AG08395 (cell line): ENCODE measurements at places on chromosomes 11 and 22.

GRCh38 chr11:61754534-61755482, 2.4 kb downstream of the MYRF start:
- no peak for DNase-seq

DNA sequence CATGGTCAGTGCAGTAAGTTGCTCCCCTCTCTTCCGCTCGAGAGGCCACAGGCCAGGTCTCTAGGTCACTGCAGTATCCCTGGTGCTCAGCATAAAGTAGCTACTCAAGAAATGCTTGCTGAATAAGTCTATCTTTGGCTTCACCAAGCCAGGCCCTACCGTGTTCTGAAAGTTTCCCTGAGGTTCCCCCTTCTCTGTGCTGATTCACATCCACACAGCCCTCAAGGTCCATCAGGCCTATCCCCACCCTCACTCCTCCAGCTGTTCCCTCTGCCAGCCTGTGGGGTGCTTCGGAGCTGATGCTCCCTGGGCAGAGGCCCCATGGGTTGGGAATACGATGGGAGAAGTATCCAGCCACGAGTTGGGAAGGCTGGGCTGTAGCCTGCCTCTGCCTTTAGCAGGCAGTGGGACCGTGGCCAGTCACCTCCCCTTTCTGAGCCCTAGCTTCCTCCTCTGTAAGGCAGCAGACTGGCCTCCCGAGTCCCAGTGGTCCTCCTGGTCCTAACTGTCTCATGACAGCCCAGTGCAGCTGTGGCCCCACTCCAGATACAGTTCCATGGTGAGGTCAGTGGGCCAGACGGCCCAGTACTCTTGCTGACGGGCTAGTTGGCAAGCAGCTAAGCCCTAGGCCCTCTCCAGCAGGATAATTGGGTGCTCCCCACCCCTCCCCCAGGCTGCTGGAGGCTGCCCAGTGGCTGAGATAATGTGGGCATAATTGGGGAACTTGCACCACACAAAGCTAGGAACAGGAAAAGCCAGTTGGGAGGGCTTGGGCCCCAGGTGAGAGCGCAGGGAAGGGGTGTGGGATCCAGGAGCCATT, 48.2 kb downstream of the NECTIN1 start:
- no peak for DNase-seq

DNA sequence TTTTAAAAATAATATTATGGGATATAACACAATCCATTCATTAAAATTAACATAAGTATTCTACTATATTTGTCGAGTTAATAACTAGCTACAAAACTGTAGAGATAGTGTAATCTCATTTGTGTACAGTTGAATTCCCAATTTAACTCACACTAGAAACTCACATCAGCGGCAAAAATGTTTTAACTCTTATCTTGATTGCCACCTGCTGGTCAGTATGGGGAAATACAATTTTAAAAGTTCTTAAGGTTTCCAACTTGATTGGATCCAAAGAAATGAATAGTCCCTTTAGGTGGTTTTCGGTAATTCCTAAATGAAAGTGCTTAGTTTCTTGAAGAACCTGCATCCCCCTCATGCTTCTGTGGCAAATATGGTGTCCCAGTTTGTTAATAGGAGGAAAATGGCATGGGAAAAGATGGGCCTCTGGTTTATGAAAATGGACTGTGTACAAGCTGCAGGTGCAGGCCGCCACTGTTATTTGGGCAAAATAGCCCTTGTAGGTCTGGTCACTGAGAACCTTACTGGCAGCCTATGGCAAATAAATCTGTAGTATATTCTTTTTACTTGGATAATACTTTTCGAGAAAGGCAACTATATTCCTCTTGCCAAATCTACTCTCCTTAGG, 33.7 kb upstream of the SLC17A6 start:
- DNase-seq, result peak; percentile 21

GRCh38 chr11:105979997-105980703, 41.9 kb downstream of the MSANTD4 start:
- no peak for DNase-seq

DNA sequence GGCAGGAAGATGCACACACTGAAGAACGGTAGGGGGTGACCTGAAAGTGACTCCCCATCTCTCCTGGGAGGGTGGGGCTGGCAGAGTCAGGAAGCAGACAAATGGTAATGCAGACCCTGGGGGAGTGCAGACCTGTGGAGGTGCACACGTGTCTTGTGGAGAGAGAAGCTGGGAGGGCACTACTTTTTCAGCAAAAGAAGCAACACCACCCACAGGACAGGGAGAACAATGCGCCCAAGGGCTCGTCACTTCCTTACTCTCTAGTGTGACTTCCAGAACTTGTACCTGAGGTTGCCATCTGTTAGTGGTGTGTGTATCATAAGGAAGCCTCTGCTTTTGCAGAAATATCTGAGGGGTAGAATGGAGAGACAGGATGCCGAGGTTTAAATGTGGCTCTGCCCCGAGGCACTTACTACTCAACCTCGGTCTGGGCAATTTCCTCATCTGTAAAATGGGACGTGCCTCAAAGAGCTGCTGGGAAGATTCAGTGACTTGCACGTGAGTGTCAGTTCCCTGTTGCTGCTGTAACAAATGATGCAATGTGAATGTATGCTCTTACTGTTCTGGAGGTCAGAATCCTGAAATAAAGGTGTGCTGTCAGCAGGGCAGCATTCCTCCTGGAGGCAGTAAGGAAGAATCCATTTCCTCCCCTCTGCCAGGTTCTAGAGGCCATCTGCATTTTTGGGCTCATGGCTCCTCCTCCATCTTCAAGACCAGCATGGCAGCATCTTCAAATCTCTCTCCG, 323.4 kb downstream of the SHANK2 start:
- no peak for DNase-seq

GRCh38 chr11:76513654-76514034, 68.8 kb downstream of the EMSY start:
- no peak for DNase-seq

DNA sequence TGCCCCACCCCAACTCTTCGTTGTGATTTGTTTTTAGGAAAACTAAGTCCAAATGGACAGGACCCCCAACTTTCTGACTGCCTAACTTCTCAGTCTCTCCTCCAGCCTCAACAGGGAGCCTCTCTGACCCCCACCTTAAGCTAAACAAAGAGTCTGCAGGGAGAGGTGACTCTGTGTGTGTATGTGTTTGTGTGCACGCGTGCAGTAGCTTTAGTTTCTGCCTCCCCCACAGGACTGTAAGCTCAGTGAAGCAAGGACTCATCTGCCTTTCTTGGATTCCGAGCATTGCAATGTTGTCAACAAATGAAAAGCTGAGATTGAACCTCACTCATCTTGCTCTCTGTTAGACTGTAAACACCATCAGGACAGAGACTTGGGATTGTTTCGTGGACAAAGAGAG, 7.9 kb downstream of the SNAP29 start:
- DNase-seq, result no peak

DNA sequence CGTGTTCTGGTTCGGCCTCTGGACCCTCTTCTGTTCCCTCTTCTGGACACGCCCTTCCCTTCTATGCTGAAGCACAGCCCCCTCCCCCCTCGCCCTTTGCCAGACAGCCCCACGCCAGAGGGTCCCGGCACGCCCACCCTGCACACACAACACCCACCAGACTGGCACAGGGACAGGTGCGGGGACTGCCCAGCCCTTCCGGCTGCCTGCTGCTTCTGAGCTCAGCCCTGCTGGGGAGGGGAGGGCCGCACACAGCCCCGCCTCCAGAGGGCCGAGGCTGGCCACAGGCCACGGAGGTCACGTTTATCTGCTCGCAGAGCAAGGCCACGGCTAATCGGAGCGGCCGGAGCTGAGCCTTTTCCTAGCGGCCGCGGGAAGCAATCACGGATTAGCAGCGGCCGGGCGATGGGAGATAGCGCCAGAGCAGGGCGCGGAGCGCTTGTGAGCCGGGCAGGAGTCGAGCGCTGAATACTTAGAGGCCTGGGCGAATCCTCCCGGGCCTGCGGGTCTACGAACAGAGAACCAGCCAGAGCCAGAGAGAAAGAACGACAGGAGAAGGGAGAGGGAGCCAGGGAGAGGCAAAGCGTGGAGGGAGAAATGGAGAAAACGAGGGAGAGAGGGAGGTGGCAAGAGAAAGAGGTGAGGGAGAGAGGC, 21.5 kb downstream of the OTUB1 start:
- peak; percentile 73 for DNase-seq

DNA sequence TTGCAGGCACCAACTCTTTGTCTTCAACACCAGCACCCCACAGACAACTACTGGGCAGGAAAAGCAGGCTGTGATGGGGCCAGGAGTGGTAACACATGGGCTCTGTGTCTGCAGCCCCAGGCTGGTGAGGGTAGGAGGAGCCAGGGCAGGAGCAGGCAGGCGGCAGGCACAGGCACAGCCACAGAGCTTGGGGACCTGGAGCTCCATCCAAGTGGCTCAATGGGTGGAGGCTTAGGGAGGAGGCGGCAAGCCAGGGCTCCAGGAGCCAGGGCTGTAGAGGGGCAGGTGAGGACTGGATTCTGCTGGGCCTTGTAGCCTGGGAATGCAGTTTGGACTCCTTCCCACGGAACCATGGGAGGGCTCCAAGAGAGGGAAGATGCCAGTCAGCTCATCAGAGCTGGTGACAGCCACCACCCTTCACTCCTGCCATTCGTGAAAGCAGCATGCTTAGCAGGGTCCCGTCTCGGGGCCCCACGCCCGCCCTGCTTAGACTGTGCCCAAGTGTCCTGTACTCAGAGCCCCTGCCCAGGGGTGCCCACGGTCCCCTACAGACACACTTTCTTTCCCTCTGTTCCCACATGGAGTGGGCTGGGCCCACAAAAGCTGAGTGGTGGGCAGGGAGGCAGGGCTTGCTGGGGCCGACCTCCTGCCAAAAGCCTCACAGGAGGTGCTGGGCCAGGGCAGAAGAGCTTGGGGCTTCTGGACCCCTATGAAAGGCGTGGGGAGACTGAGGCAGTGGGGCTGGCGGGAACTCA, 12.4 kb downstream of the TTC38 start:
- no peak for DNase-seq

- DNase-seq, result peak; percentile 72
These were observed 15.4 kb downstream of the FAM181B start for GRCh38 chr11:82718307-82718706.

DNA sequence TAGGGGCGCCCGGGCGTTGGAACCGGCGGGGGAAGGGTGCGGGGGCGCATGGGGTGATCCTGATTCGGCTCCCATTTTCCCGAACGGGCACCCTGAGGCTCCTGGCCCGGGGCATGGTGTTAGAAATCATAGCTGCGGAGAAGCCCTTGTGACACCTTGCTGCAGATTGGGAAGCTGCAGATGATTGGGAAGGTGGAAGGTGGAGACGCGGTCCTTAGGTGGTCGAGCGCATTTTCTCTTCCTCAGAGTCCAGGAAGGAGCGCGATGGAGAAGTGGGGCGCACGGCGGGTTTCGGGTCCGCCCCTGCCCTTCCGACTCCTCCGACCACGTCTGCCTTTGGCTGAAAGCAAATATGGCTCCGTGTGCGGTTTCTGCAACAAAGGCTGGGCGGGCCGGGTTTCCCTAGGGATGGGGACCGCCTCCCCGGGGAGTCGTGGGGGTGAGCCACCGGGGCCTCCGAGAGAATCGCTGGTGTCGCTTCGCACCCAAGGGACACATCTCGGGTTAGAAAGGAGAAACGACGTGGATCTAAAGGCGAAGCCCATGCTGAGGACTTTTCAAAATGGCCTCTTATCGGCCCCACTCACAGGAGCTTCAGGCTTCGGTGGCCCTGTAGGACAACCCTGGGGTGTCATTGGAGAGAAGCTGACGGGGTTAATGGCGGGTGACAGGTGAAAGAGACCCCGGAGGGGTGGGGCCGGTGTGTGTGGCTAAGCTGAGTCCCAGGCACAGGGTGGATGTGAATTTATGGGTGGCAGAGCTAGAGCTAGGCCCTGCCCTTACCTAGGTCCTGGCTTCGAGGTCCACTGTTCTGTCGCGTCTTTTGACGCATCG, 707 bp upstream of the FTH1 start:
- no peak for DNase-seq

GRCh38 chr22:30838111-30838510, 130.5 kb downstream of the MORC2 start:
- no peak for DNase-seq

- DNase-seq, result peak; percentile 20
These were observed 58.2 kb downstream of the RBX1 start for GRCh38 chr22:41009222-41009948.

DNA sequence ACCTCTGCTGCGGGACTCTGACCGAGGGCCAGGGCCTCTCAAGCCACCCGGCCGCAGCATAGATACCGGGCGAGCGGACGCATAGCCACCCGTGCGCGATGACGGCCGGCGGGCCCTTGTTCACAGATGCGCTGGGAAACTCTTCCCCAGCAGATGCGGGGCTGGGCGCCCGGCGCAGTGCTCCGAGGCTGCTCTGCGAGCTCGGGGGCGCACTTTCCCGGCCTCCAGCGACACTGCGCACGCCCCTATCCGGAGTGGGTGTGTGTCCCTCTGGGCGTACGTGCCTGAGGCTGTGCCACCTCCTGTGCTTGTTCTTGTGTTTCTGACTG, 104.7 kb upstream of the E2F8 start:
- peak; percentile 35 for DNase-seq

DNA sequence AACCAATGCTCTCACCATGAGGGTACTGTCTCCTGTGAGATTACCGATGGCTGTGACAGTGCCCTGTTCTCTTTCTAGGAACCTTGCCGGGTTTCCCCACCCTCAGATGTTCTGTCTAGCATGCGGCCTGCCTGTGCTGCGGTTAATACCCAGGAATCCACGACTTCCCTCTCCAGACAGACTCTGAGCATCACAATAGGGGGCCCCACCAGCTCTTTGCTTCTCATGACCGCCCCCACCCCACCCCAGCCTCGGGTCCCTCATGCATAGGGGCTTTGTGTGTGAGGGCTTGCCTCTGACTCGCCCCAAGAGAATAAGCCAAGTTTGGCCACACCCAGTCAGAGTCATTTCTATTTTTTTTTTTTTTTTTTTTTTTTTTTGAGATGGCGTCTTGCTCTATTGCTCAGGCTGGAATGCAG, 10.3 kb downstream of the PARVG start:
- peak; percentile 38 for DNase-seq

- DNase-seq, result no peak
These were observed 32.6 kb downstream of the MS4A6A start for GRCh38 chr11:60150279-60150678.

DNA sequence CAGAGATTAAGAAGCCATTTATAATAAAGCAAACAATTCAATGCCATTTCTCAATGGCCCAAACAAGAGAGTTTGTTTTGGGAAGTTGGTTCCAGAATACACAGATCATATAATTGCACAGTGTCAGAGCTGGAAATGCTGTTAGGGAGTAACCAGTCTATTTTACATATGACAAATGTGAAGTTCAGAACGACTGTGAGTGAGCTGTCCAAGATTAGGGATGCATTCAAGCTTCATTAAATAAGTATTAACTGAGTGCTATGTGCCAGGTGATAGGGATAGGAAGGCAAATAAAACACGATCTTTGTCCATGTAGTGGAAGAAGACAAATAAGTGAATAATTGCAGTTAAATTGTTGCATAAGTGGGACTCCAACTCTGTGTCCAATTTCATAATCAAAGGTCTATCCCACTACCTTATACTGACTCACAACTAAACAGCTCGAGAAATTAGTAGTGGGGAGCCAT, 33.1 kb upstream of the PICALM start:
- DNase-seq, result peak; percentile 40
